ENCODE measurements at places on chromosomes 13 and 19.

- no peak for DNase-seq
These were observed 3.4 kb downstream of the PEAK3 start for GRCh38 chr19:2278459-2279158.

GRCh38 chr19:6413721-6414643, 10.6 kb downstream of the KHSRP start:
- DNase-seq, result no peak

DNA sequence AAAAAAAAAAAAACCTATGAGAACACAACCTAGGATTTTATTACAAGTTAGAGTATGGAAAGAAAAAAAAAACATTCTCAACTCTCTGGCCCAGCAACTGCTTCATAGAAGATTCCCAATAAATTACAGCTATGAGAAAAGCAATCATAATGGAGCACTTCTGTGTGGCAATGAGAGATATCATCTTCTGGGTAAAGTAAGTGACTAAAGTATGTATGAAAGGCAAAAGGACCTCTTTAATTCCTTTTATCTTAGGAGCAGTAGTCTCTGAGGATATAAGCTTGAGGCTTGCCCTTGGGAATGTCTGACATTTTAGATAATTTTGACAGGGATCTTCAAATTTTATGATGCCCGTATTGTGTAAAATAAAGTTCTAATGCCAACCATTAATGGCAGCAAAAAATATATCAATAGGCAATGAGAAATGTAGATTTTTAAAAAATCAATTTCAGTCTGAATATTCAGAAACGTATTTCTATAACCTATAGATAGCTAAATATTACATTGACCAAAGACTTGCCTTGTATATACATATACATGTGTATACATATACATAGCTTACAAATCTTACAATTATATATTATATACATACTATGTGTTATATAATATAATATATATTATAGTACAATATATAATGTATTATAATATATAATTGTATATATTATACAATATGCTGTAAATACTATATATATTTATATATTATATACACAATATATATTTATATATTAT, 823.9 kb upstream of the SLITRK1 start:
- no peak for DNase-seq

DNA sequence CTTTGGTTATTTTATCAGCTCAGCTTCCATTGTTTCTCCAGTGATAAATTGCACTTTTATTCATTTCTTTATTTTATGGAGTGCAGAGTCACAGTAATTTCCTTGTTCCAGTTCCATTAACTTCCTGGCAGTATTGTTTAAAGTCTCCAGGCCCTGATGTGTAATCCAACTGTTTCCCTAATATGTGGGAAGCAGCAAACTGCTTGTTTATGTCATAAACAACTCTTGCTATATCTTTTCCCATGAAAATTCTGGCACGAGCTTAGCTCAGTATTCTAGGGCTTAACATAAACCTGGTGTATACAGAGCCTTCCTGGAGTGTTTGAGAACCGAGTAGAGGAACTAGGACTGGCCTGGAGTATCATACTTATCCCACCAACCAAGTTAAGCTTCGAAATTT, 83.5 kb upstream of the ARGLU1 start:
- no peak for DNase-seq

DNA sequence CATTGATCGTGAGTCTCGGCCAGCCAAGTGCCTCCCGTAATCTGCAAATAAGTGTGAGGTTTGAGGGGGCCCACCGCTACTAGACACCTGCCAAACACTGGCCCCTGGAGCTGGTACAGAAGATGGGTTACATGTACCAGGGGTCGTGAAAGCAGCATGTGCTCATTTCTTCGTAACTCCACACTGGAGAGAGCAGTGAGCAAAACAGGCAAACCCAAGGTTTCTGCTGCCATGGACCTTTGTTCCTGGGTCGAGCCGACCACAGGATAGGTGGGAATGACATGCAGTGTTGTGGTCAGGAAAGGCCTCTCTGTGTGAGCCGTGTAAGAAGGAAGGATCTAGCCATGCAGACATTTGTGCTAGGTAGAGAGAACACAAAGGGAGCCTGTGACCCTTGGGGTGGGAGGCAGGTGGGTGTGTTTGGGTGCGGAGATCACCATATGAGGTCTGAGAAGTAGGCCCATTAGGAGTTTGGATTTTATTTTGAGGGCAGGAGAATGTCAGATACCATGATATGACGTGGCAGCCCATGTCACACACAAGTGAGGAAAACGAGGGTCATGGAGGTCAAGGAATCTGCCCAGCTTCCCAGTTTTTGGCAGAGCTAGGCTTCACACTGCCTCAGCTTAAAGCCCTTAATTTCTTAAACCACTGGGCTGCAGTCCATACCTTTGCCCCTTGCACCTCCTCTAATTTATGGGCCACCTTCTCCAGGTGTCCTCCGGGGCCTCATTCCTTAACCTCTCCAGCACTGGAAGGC, 919 bp downstream of the GTF3A start:
- DNase-seq, result no peak

GRCh38 chr13:50123002-50123401, 107.8 kb downstream of the KCNRG start:
- DNase-seq, result no peak

Data from globus pallidus (tissue), 1 donor.